Activated CD4-positive, alpha-beta T cell treated with anti-CD3 and anti-CD28 coated beads, Interleukin-2, Interleukin-6, amounts not matched to agents 100 ng/mL and 50 ng/mL, durations not matched to agents 16 hours and 8 hours (primary cell): ENCODE measurements at places on chromosomes 7 and 10.

DNA sequence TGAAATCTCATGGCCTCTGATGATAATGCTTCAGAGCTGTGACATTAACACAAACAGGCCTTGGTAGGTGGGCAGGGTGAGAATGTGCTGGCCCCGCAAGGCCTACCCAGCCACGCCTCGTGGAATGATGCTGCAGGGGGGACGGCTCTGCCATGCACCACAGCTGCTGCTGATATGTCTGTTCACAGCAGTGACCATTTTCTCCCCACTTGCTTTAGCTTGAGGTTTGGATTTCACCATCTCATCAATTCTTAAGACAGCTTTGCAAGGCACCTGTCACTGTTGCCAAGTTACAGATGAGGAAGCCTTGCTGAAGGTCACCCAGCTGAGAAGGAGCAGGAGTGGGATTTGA lies 128.3 kb downstream of the PTPN20 start:
- no peak for DNase-seq

DNA sequence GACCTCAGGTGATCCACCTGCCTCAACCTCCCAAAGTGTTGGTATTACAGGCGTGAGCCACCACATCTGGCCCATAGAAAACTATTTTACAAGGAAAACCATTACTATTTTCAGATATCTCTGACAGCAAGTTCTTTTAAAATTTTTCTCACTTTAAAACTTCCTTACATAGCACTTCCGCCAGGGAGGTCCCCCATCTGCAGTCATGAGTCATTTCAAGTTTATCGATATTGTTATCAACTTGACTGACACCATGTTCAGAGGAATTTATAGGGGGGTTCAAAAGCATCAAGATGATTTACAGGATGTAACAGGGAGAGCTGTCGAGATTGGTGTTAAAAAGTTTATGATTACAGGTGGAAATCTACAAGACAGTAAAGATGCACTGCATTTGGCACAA lies 88.8 kb downstream of the NRBF2 start:
- peak; percentile 51 for DNase-seq

DNA sequence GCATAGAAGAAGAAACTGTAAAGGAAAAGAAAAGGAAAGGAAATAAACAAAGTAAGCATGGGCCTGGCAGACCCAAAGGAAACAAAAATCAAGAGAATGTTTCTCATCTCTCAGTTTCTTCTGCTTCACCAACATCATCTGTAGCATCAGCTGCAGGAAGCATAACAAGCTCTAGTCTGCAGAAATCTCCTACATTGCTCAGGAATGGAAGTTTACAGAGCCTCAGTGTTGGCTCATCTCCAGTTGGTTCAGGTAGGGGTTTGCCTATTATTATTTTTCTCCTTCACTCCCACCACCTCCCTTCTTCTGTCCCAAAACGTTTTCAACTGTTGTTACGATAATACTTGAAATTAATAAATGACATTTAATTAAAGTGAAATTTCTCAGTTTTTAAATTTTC lies 139.6 kb downstream of the MLLT10 start:
- no peak for DNase-seq

- no peak for DNase-seq
These were observed 50.1 kb downstream of the NOD1 start for GRCh38 chr7:30428246-30429155.

DNA sequence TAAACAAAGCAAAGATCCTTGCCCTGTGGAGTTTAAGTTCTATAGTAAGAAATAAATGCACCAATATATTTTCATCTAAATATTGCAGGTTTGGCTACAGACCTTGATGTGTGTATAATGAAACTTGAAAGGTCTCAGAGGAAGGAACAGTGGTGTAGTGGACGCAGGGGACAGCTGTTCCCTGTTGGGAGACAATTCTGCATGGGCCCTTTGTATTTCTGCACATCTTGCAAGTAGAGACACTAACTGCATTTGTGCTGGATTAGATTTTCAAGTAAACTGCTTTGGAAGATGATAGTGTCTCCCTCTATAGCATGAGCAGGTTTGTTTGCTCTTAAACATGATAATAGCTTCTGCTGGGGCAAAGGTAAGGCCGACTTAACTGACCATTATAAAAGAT lies 57.5 kb upstream of the FAM133B start:
- DNase-seq: no peak

DNA sequence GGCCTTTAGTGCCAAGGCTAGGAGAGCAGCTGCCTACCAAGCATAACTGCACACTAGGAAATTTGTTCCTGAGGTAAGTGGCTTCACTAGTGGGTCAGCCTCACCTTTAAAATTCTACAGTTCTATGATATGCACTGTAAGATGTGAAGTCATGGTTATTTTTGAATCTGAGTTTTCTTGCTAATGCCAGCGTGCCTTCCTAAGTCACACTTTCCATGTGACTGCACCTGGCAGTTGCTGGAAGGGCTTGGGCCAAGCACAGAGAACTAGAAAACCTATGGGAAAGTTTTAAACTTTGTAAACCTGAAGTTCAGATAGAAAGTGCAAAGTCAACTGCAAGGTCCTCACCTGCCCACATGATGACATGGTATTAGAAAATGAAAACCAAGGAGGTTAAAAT lies 42.5 kb downstream of the STEAP1B start:
- no peak for DNase-seq

DNA sequence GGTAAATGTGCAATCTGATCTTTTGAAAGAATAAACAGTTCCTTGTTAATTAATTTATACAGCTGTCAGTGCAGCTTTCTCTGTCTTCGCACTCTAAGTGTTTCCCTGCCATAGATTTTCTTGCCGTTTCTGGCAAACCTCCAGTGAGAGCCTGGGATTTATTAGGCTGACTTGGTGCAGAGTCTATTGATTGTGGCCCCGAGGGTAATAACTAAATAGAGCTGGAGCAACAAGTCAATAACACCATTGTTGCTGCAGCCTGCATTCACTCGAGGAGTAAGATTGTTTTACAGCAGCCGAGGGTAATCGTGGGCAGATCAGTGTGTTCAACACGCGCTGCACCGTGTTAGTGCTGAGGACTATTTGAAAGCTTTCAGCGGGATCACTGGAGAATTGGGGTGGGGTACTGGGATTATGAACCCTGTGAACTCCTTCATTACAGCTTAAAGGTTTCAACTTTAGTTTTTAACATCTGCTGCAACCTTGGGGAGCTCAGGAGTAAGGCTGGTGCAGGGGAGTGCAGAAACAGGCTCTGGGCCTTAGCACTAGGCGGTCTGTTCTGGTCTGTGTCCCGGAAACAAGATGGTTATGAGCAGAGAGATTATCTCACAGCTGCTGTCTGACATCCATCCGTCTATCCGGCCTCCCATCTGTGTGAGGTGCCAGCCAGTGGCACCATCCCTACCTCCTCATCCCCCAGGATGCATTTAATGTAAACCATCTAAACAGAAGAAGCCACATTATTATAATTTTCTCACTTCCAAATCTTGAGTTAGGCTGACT lies 174.0 kb upstream of the TCF7L2 start:
- DNase-seq: no peak

- DNase-seq: no peak
These were observed 1.3 kb upstream of the SP4 start for GRCh38 chr7:21426286-21427181.

GRCh38 chr10:86512137-86512536 lies 9.5 kb downstream of the WAPL start:
- no peak for DNase-seq

- no peak for DNase-seq
These were observed 38.7 kb downstream of the PLXNA4 start for GRCh38 chr7:132537456-132538145.

GRCh38 chr7:25196132-25196896 lies 32.0 kb downstream of the NPVF start:
- DNase-seq: no peak

DNA sequence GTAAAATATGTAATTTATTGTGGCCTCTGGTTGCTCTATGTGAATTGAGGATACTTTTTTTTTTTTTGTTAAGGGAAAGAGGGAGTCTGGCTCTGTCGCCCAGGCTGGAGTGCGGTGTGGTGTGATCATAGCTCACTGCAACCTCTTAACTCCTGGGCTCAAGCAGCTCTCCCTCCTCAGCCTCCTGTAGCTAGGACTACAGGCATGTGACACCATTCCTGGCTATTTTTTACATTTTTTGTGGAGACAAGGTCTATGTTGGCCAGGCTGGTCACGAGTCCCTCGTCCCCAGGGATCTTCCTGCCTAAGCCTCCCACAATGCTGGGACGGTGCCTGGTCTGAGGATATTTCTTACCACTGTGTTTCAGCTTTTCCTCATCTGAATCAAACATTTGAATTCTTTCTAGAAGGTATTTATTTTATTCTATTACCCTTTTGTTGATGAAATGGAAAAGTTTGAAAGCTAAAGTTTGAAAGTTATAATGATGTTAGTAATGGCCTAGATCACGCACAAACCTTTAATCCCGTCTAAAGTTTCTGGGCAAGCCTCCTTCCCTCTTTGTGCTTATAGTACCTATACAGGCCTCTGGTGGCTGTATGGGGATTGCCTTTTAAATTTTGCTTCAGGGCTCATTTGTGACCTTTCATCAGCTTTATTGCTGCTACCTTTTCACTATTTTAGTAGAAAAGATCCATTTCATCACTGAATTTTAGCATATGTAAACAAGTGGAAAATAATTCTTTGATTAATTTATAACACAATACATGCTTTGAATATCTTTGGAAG lies 2.0 kb downstream of the IFRD1 start:
- DNase-seq: peak; percentile 17

GRCh38 chr10:62162261-62162981 lies 106.2 kb downstream of the RTKN2 start:
- no peak for DNase-seq

GRCh38 chr7:123401295-123401694 lies 133.1 kb downstream of the IQUB start:
- no peak for DNase-seq
